ENCODE measurements at places on chromosomes 1 and 21.

DNA sequence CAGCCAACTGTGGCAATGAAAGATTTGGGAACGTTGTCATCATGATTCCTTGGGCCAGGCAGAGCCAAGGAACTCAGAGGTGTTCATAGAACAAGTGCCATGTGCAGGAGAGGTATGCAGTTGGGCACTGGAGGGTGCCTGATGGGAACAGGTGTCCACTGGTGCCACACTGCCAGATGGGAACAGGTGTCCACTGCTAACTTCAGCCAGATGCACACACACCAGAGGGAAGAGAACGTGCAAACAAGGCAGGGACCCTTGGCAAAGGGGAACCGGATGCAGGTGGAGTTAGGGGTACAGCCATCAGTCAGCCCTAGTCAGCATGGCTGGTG, 13.5 kb downstream of the OLFML2B start:
- no peak for DNase-seq

DNA sequence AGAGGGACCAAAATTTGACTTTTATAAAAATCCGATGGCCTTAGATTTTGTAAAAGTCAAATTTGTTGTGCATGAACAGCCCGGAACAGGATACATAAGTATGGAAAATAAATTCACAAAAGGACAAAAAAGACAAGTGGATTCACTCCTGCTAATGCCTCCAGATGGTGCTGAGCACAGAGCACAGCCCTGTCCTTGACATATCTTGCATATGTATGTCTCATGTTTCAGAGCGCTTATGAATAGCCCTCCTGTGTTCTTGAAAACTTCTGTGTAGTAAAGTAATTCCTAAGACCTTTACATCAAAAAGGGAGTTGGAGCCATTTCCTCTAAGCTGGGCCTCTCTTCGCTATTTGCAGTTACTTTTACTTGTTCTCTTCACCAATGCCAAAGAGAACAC, 110.7 kb upstream of the RAB3GAP2 start:
- DNase-seq = no peak

- DNase-seq = peak; percentile 56
Observed at GRCh38 chr1:35807614-35808449, at the start of gene AGO4. Gene AGO4, plus strand, starts transcription at chr1:35808016. Its CDS starts 401 bp downstream, at chr1:35808417.

GRCh38 chr1:111145542-111145941, 5.5 kb downstream of the CEPT1 start:
- no peak for DNase-seq

- DNase-seq = no peak
Observed at GRCh38 chr1:29452463-29453230, 216.3 kb downstream of the PTPRU start.

DNA sequence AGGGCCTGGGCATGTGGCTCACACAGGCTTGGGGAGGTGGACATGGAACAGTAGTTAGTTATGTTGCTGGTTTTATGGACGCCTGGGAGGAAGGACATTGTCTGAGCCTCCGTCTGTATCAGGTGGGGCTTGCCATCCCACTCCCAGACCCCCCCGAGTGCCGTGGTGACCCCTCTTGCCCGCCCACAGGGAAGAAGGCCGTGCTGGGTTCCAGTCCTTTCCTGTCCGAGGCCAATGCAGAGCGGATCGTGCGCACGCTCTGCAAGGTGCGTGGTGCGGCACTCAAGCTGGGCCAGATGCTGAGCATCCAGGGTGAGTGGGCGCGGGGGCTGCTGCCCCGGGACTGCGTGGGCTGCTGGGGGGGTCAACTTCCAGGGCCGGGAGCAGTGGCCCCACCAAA, 41.7 kb downstream of the COQ8A start:
- no peak for DNase-seq

- no peak for DNase-seq
Observed at GRCh38 chr1:219438386-219438785, 174.5 kb downstream of the ZC3H11B start.
